ENCODE measurements at places on chromosomes 4 and X.

GRCh38 chrX:13081395-13082205 is 37.2 kb upstream of the FAM9C start:
- DNase-seq = no peak

GRCh38 chr4:74197080-74197479 is 39.2 kb downstream of the MTHFD2L start:
- DNase-seq = no peak

- no peak for DNase-seq
Observed at GRCh38 chr4:151455212-151455611, 46.2 kb downstream of the FHIP1A start.

- no peak for DNase-seq
Observed at GRCh38 chr4:37896206-37896860, 5.4 kb downstream of the TBC1D1 start.

- peak; percentile 62 for DNase-seq
Observed at GRCh38 chr4:121726642-121727268, 30.0 kb upstream of the ANXA5 start.

GRCh38 chr4:155072417-155072816 is 136.0 kb upstream of the NPY2R start:
- DNase-seq = no peak

DNA sequence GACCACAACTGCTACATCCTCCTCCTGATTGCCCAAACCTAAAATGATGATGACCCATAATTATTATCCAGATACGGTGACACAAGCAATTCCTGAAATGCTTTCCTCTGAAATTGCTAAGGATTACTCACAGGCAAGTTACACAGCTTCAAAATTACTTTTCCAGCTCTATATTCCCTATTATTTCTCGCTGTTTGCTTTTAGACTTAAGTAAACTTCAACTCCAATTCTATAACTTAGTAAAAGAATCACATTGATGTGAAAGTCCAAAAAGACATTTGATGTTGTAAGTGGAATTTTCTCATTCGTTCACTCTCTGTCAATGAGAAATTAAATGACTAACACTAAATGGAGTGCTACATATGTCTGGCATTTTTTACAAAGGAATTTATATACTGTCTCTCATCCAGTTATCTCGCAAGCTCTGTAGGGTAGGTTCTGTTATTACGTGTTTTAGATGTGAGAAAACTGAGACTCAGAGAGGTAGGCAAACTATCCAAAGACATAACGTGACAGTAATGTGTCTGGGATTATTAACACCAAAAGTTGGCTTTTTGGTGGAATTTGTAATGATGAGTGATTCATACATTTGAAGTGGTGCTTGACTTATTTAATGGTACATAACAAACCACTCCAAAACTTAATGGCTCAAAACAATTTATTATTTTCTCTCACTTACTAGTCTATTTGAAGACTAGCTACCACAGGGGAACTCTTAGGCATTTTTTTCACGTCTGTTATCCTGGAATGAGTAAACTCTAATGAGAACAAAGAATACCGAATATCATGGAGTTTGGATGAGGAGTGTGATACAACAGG is 31.5 kb downstream of the PALLD start:
- DNase-seq = no peak

DNA sequence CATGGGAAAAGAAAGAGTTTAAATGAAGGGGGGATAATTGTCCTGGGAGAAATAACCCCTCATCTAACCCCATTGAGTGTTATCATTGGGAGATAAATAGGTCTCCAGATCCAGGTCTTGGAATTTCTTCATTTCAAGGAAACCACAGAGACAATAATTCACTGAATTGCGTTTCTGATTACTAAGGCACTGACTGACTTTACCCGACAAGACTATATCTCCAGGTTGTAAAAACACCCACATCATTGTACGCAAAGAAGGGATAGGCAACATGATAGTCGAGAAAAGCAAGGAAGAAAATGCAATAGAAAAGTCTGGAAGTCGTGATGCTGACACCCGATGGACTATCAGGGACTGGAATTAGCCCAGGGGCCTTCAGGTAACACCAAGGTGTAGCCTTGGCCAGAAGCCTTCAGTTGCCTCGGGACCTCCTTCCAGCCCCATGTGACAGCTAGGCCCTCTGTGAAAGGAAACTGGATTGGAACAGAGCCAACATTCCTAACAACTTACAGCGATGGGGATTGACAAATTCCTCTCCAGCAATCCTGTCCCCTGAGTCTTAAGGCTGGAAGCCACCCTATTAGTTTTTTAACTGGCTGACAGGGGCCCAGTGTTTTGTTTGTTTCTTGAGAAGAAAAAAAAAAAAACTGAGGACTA is 46.5 kb upstream of the RAB9B start:
- no peak for DNase-seq

GRCh38 chrX:10901290-10901633 is 209.9 kb upstream of the HCCS start:
- DNase-seq = no peak

- no peak for DNase-seq
Observed at GRCh38 chr4:100317032-100317864, 127.0 kb upstream of the DDIT4L start.

GRCh38 chrX:34909151-34909550 is 33.4 kb upstream of the FAM47B start:
- no peak for DNase-seq
